Dermis lymphatic vessel endothelial cell (primary cell): ENCODE measurements at places on chromosomes 16 and 17. TPM values are rescaled to one million over a fixed set of nuclear protein-coding genes. Genes with fewer than 3 reads are reported as not detected.

TMEM235 gene
- 0.09 and 2.2 TPM in 2 replicates for total RNA-seq

SMIM5 gene
- 0.09 and 0.11 TPM in 2 replicates for total RNA-seq

FBXL20 gene
- 11.7 and 13.4 TPM in 2 replicates for total RNA-seq

CIBAR2 gene
- not detected in 2 replicates for total RNA-seq

CUEDC1 gene
- total RNA-seq = 5.1 TPM in 2 replicates

SHISA6 gene
- total RNA-seq = not detected in 2 replicates

OTOP3 gene
- not detected in 2 replicates for total RNA-seq

C17orf113 gene
- 0.22 and 0.26 TPM in 2 replicates for total RNA-seq

WFIKKN1 gene
- under 0.01 and 0.09 TPM in 2 replicates for total RNA-seq

MGAT5B gene
- total RNA-seq = 0.22 and 0.26 TPM in 2 replicates

ACSF3 gene
- 17.8 and 21.4 TPM in 2 replicates for total RNA-seq

SPAG5 gene
- total RNA-seq = 5.4 and 6.0 TPM in 2 replicates

ATAD5 gene
- 1.1 and 1.2 TPM in 2 replicates for total RNA-seq

IRF8 gene
- total RNA-seq = 3.5 and 5.9 TPM in 2 replicates

SLC12A3 gene
- 0.09 TPM in 1 of 2 replicates, not detected in the other for total RNA-seq

PPY gene
- total RNA-seq = not detected in 2 replicates

ZKSCAN2 gene
- 3.8 and 4.6 TPM in 2 replicates for total RNA-seq

MT1F gene
- total RNA-seq = 0.22 and 0.34 TPM in 2 replicates

ZDHHC7 gene
- 34.8 and 36.8 TPM in 2 replicates for total RNA-seq

CBX8 gene
- total RNA-seq = 1.8 and 2.7 TPM in 2 replicates

TPSG1 gene
- not detected in 2 replicates for total RNA-seq

ST6GALNAC2 gene
- total RNA-seq = 0.11 and 0.17 TPM in 2 replicates

PYCARD gene
- total RNA-seq = 66.0 and 80.8 TPM in 2 replicates

SLFN13 gene
- 1.3 and 1.5 TPM in 2 replicates for total RNA-seq

EIF3CL gene
- total RNA-seq = 96.3 and 103 TPM in 2 replicates

SHISA9 gene
- total RNA-seq = not detected in 2 replicates

WNT9B gene
- not detected in 2 replicates for total RNA-seq

TMC5 gene
- not detected in 2 replicates for total RNA-seq

SOST gene
- not detected in 2 replicates for total RNA-seq

CCL8 gene
- total RNA-seq = not detected in 2 replicates

COPS3 gene
- total RNA-seq = 66.2 and 84.2 TPM in 2 replicates

CLEC3A gene
- not detected in 2 replicates for total RNA-seq
